ENCODE measurements at places on chromosomes 7 and 10.
A peak's percentile ranks its signal among the peaks of the same experiment; 100 is the strongest.

- no peak for DNase-seq
These were observed 149.2 kb downstream of the CRPPA start for GRCh38 chr7:16271990-16272665.

DNA sequence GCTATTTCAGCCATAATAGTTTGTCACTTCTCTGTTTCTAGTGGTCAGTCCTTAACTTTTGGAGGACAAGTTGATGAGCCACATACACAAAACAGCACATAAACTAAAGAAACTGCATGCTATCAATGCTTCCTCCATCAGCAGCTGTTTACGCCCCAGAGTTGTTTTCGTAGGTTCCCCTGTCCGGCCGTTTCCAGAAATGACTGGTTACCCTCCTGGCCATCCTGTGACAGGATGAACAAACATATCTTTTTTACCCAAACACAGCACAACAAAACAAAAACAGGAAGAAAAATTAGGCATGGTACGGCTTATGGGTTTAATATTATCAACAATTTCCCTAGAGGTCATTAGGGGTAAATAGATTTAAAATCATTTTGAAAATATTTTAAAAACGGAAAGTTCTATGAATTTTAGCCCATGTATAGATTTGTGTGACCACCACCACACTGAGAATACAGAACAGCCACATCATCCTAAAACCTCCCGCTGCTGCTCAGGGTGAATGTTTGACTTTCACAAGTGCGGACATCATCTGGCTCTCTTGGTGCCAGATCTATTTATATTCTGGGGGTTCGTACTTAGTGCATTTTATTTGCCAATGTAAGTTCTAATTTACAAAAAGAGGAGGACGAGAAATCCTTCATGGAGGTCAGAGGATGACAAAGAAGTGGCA, 74.8 kb downstream of the HIPK2 start:
- DNase-seq: no peak

DNA sequence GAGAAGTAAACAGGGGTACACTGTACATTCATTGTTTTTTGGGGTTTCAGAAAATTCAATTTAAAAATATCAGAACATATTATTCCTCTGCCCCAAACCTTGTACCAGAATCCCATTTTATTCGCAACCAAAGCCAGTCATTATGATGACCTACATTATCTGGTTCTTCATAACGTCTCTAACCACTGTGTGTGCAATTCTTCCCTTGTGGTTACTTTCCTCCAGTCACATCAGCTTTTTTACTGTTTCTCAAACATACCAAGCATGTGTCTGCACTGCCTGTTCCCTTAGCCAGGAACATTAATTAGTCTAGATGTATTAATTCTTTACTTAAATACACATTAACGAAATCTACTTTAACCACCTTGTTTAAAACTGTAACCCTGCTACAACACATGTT, 64.8 kb downstream of the THSD7A start:
- DNase-seq: no peak

- DNase-seq: no peak
These were observed 5.4 kb upstream of the YWHAG start for GRCh38 chr7:76364198-76364584.

GRCh38 chr7:81685270-81685868, 84.5 kb downstream of the HGF start:
- DNase-seq: no peak

GRCh38 chr7:92226981-92227380, 18.7 kb downstream of the KRIT1 start:
- DNase-seq: no peak

DNA sequence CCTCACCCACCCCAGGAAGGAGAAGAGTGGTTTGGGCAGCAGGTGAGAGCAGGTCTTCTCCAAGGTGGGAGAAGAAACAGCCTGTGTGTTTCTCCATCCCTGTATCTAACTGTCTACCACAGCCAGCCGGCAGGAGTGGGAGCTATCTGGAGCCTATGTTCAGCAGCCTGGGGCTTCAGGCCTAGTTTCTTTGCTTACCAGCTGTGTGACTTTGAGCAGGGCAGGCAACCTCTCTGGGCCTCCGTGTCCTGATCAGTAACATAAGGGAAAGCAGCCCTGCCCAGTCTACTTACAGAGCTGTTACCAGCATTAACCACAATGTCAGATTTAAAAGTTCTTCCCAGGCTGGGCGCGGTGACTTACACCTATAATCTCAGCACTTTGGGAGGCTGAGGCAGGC, 450.7 kb upstream of the ZMIZ1 start:
- no peak for DNase-seq

GRCh38 chr7:117127585-117128168, 174.4 kb downstream of the ST7 start:
- peak; percentile 56 for DNase-seq

DNA sequence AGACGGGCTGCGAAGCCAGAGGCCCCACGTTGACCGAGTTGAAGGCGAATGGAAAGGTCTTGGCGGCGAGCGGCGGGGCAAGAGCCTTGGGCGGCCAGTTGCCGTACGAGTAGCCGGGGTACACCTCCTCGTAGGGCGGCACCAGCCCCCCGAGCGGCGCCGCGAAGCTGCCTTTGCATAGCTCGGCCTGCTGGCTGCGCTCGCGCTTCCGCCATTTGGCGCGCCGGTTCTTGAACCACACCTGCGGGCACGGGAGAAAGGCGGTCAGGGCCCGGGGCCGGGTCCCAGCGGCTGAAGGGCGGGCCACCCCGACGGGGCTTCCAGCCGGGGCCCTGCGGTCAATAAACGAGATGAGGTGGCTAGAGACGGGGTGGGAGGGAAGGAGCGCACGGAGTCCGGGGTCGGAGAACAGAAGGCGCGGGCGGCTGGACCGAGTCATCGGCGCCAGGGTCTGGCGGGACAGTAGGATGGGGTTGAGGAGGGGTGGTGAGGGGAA, 4.8 kb downstream of the ELOVL3 start:
- DNase-seq: no peak

- DNase-seq: no peak
These were observed 34.4 kb downstream of the MXI1 start for GRCh38 chr10:110241841-110242240.

DNA sequence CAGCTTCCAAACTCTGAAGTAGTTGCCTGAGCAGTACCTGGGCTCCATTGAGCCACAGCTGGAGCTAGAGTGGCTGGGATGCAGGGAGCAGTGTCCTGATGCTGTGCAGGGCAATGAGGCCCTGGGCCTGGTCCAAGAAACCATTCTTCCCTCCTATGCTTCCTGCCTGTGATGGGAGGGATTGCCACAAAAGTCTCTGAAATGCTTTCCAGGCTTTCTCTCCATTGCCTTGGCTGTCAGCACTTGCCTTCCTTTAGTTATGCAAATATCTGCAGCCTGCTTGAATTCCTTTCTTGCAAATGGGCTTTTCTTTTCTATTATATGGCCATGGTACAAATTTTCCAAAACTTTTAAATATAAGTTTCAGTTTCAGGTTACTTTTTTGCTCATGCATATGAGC, 972.2 kb upstream of the MBL2 start:
- no peak for DNase-seq

GRCh38 chr10:84589526-84590205, 261.3 kb downstream of the CCSER2 start:
- no peak for DNase-seq

- DNase-seq: no peak
These were observed 302.0 kb upstream of the CHRM2 start for GRCh38 chr7:136566491-136566890.

DNA sequence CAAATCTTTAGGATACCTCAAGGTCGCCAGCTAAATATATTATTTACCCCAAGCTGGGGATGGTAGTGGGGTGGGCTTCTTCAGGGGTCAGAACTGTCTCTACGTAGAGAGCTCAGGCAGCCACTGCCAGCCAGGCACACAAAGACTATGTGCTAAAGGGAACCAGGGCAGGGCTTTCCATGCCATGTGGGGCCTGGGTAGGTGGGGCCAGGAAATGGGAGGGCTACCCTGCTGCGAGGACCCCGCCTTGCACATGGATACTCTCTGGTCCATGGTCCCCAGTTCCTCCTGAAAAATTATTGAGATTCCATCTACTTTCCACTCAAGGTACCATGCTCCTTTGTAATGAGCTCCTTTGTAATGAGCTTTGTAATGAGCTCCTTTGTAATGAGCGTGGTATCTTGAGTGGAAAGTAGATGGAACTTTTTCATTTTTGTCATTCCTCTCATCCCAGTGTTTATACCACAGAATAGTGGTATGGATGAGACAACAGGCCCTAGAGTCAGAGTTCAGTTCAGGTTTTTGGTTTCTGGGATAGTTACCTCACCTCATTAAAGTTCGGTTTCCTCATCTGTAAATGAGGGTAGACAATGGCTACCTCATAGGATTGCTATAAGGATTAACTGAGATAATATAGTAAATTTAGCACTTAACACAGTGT, 5.8 kb downstream of the SYNPO2L start:
- no peak for DNase-seq

GRCh38 chr7:142581341-142581740, 167.9 kb upstream of the PRSS1 start:
- no peak for DNase-seq

DNA sequence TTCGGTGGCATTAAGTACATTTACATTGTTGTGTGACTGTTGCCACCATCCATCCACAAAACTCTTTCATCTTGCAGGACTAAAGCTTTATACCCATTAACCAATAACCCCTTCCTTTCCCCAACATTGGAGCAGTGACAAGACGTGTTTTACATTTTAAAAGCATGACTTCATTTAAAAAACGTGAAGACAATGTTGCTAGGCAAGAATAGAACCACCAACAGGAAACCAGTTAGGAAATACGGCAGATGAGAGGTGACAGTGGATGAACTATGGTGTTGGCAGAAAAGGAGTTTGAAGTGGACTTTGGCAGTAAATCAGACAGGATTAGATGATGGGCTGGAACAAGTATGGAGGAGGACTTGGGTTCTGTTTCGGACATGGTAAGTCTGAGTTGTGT, 17.0 kb downstream of the TMEM236 start:
- no peak for DNase-seq

DNA sequence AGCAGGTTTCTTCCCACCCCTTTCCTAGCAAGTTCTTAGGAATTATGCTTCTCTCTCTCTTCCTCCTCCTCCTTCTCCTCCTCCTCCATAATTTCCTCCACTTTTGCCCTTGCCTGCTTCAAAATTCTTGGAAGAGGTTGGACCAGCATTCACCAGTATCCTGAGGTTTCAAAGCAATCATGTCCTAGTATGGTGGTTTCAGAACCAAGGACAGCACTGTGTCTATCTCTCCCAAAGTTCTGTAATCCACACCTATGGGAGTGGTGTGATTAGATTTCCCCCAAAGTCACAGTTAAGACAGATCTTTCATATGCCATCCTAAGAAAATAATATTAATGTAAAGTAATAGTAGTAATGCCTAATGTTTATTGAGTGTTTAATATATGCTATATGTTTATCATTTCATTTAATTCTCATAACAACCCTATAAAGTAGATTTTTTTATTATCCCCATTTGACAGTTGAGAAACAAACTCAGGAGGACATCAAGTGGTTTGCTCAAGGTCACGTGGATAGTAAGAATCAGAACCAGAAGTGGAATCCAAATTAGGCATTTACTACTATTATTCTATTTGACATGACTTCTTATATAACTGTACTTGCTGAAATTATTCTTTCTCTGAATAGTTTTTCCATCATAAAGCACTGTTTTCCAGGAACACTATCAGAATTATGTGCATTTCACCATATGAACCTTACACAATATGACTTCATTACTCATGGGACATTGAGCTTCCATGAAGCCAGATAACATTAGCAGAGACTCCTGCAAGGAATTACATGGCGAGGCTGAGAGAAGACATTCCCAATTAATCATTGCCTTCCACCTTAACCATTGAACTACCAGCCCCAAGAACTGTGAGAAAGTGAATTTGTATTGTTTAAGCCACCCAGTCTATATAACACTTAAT, 91.4 kb downstream of the IPMK start:
- DNase-seq: no peak

DNA sequence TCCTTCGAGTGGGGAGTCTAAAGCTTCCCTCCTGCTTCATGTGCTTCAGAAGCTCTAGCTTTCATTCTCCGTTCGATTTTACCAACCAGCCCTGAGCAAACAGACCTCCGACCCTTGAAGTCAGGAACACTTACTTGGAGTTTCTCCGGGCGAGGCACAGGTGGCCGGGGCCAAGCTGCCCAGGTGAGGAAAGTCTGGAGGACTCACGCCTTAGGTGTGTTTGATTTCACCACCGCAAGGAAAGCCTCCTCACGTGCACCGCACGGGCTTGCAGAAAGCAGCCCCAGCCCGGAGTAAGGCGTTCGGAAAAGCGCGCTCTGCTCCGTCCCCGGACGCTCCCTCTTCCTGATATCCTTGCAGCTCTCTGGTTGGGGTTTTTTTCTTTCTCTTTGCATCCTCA, 30.1 kb upstream of the CNPY1 start:
- no peak for DNase-seq

- no peak for DNase-seq
These were observed 152.4 kb upstream of the ADCY1 start for GRCh38 chr7:45421806-45422205.

DNA sequence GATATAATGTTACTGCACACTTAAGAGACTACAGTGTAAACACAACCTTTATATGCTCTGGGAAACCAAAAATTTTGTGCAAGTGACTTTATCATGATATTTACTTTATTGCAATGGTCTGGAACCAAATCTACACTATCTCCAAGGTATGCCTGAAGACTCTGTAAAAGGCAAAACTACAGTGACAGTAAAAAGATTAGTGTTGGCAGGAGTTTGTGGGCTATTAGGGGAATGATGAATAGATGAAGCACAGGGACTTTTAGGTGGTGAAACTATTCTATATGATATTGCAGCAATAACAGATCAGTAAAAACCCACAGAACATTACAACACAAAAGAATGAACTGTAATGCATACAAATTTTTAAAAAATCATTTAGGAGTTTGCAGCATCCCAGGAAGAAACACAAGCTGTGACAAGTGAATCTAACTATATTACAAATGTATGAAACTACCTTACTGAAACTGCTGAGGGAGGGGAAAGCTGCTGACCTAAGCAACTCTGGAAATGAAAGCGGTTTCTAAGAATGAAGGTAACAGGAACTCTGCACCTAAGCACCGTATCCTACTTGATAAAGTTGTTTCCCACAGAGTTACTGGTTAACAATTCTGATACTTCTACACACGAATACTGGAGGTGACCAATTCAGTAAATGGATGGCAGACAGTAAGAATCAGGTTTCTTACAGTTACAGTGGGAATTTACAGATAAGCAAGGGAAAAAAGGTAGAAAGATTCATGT, 82.6 kb downstream of the ATE1 start:
- no peak for DNase-seq

- no peak for DNase-seq
These were observed 197.0 kb downstream of the USP6NL start for GRCh38 chr10:11414314-11415038.

- peak; percentile 3 for DNase-seq
These were observed 45.8 kb upstream of the SKAP2 start for GRCh38 chr7:26910221-26910620.

DNA sequence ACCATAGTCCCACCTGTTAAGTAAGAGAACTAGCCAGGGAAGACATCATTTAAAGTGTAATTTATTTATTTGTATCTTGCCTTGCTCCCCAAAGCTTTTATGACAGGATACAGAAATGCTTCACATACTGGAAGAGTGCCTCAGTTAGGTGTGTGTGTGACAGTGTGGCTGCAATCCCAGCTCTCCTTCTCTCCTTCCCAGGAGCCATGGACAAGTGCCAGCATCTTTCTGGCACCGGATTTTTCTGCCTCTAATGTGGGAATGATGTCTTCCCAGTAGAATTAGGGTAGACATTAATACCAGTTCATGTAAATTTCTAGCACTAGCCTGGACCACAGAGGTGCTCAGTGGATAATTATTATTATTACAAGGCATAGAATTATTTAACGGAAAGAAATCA, 30.3 kb upstream of the ATXN7L1 start:
- no peak for DNase-seq
